ENCODE measurements at places on chromosomes 13 and 19. TPM values are rescaled to one million over a fixed set of nuclear protein-coding genes. Genes with fewer than 3 reads are reported as not detected.

The SPACA4 gene
- total RNA-seq = not detected

The RDH8 gene
- total RNA-seq = not detected

- DNase-seq = no peak
Measured at GRCh38 chr19:44164327-44164672, 600 bp upstream of the ZNF226 start.

GRCh38 chr19:40136818-40137217 is 46.1 kb upstream of the ZNF780A start:
- no peak for DNase-seq

GRCh38 chr13:108733022-108733560 is 103.7 kb downstream of the MYO16 start:
- DNase-seq = no peak

DNA sequence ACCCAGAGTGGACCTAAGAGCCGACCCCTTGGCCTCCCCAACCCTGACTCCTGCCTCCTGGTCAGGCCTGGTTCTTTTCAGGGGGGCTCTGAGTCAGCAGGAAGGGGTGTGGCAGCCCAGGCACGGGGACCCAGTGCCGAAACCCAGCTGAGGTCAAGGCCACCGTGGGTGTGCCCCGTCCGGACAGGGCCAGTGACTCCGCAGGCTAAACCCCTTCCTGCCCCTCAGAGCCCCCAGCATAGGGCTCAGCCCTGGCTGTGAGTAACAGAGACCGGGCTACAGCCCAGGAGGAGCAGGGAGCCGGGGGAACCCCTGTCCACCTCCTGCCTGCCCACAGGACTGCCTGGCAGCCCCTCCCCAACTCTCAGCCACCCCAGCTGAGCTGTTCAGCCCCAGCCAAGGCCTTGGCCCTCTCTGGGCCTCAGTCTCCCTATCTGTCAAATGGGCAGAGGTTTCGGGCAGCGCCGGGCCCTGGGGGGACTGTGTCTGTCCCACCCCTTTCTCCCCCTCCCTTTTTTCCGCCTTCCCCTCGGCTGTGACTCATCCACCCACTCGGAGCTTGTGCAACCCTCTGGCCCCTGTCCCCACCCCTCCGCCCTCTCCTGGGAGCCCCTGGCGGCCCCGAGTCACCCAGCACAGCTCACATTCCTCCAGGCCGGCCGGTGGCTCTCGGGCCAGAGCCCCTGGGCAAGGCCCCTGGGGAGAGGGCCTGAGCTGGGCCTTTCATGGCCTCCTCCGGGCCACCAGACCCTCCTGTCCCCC is 8.6 kb downstream of the ZBTB7A start:
- peak; percentile 94 for DNase-seq

- DNase-seq = no peak
Measured at GRCh38 chr19:23823952-23824389, 65.3 kb upstream of the ZNF681 start.

DNA sequence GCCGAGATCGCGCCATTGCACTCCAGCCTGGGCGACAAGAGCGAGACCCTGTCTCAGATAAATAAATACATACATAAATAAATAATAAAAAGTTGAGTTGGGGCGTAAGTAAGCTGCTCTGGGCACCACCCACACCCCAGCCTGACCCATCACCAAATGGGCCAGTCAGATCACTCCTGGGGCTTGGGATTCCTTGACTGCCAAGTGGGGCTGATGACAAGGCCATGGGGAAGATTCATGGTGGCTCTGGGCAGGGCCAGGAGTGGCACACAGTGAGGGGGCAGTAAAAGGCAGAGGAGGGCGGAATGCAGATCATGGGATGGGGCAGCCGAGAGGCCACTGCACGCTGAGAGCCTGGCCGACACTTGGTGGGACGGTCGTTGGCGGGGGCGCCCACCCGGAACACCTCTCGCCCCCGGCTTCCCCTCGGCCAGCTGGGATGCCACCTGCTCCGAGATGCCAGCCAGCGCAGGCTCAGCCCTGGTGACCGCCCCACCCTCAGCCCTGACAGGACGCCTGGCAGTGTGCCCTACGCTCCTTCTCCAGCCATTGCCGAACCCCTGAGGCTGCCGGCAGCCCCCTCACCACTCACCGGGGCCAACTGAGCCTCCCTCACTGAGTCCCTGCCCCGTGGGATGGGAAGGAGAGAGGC is 10.9 kb downstream of the ZNF653 start:
- DNase-seq = no peak

- DNase-seq = peak; percentile 72
Measured at GRCh38 chr19:3370214-3370720, 3.9 kb downstream of the NFIC start.

- DNase-seq = no peak
Measured at GRCh38 chr19:58544591-58545285, 874 bp downstream of the TRIM28 start.

- no peak for DNase-seq
Measured at GRCh38 chr19:39382991-39383828, 7.7 kb downstream of the PAF1 start.

All from uterus (tissue), 4 donors.